ENCODE measurements at places on chromosomes 4 and X.

- DNase-seq: no peak
Observed at GRCh38 chrX:115364670-115365069, 75.2 kb downstream of the LUZP4 start.

GRCh38 chr4:152996672-152997071, 60.5 kb downstream of the FHDC1 start:
- no peak for DNase-seq

- DNase-seq: no peak
Observed at GRCh38 chr4:41432881-41433280, 105.1 kb upstream of the LIMCH1 start.

DNA sequence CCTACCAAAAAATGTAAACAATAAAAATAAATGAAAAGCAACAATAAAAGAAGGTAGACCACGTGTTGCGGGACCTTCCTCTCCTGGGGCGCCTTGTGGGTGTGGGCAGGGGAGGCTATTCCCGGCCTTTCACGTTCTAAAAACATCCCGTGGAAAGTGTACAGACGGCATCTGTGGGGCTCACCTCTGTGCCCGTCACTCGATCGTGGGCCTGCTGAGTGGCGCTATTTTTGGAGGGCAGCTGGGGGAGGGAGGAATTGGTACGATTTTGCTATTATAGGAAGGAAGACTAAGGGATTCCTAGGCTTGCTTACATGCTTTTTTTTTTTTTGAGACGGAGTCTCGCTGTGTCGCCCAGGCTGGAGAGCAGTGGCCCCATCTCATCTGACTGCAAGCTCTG, 13.6 kb upstream of the PPP2R3B start:
- no peak for DNase-seq

DNA sequence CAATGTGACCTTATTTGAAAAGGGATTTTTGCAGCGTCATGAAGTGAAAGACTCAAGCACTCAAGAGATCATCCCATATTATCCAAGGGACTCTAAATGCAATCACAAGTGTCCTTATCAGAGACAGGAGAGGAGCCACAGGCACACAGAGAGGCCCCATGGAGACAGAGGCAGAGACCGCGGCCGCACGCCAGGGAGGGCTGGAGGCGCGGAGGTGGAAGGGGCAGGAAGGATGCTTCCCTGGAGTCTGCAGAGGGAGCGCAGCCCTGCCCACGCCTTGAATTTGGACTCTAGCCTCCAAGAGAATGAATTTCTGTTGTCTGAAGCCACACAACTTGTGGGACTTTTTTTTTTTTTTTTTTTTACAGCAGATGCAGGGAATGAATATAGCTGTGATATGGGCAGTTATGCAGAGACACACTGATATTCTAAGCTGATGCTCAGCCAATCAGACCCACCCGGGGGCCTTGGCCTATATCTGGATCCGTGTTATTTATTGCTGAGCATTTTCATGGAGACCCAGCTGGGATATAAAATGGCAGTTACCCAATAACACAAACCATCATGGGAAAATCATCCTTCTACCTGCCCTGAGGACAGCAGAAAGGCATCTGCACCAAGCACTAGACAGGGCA, 244.8 kb upstream of the PSAPL1 start:
- DNase-seq: no peak

DNA sequence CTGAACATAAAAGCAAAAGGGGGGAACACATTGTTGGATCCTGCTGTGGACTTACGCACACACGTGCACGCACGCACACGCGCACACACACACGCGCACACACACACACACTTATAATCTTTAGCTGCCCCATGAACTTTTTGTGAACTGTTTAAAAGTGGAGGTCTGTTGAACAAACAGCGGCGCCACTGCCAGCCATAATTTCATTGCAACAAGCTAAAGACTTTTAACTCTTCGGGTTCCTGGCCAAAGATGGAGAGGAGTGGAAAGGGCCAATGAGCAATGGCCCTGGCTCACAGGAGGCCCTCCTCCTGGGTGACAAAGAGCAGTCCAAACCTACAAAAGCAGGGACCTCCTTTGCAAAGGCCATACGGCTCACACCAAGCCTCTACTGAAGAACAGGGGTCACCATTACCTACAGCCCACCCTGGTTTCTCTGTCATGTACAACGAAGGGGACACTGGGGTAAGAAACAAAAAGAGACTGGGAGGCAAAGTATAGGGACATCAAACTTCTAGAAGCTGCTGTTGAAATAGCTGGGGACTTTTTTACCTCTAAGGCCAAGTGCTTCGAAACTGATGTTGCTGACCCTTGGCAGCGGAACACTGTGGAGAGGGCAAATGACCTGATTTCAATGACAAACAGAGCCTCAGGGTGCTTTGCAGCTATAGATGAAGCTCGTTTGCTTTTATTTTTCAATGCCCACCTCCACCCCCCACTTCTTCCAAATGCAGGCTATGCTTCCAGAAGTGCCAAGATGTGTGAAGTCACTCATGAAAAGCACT, 16.7 kb downstream of the BCOR start:
- no peak for DNase-seq

DNA sequence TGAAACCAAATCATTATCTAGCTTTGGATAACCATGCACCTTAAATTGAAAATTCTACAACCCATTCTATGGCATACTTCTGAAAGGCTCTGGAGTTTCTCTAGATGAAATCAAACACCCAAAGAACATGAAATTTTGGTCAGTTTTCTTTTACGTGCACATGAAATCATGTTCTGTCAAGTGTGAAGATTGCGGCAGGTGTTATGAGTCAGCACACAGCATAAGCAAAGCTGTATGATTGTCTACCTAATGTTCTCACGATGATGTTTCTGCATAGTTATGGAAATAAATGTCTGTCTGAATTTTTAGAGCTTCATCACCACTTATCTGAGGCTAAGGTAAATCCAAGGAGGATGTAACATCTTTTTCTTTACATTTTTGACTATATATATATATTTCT, 495.3 kb downstream of the IL1RAPL1 start:
- no peak for DNase-seq

GRCh38 chr4:12723849-12724447, 760.2 kb downstream of the RAB28 start:
- no peak for DNase-seq

DNA sequence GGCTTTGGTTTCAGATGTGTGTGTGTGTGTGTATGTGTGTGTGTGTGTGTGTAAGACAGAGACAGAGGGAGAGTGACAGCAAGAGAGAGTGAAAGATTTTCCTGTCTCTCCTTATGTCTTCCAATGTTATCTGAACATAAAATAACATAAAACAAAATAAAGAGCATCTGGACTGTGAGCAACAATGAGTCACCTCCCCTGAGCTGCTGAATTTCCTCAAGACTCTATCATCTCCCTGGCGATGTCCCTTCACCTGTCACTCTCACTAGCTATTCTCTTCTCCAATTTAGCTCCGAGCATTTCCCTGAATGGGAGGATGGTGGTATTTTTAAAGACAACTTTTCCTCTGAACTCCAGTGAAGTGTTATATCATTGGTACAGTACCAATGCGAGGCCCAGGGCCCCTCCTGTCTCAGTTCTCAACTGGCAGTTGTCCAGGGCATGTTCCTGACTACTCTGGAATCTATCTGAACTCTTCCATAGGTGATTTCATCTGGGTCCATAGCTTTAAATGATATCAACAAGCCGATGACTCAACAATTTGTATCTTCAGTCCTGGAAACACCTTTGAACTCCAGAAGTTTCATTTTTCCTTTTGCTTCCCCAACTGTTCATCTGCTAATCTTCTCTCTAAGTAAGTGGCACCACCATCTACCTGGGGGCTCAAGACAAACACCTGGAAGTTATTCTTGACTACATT, 195.0 kb upstream of the CLNK start:
- DNase-seq: no peak

DNA sequence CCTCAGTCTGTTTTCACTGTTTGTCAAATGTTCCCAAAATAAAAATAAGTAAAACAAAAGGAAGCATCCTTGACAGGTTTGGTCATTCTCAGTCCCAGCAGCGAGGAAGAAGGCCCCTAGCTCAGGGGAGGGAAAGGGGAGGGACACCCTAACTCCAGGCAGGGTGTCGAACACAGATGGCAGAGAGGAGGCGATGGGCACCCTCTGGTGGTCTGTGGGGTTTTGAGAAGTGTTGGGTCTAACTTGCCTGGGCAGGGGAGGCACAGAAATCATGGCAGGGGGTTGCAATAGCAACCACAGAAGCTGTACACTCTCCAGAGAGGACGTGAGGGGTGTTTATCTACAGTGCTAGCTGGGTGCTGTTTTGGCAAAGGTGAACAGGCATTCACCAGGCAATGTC, 229.8 kb upstream of the SFRP2 start:
- DNase-seq: peak; percentile 8

DNA sequence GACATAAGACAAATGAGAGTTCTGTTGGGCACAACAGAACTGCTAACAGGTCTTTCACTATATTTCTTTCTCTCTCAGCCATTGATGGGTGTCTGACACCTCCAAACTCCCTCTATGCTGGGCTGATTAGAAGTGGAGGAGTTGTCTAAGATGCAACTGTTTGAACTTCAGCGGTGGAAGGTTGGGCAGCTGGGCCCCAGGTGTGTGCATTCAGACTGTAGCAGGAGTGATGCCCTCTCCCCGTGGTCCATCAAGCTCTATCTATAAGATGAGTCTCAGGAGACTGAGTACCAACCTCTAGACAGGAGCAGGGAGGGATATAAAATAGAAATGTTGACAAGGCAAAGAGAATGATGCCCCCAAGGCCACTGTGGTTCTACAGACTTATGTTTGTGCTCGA, 28.2 kb upstream of the CHRNA9 start:
- DNase-seq: no peak

- no peak for DNase-seq
Observed at GRCh38 chr4:136355970-136356369, 1176.3 kb downstream of the PCDH18 start.

DNA sequence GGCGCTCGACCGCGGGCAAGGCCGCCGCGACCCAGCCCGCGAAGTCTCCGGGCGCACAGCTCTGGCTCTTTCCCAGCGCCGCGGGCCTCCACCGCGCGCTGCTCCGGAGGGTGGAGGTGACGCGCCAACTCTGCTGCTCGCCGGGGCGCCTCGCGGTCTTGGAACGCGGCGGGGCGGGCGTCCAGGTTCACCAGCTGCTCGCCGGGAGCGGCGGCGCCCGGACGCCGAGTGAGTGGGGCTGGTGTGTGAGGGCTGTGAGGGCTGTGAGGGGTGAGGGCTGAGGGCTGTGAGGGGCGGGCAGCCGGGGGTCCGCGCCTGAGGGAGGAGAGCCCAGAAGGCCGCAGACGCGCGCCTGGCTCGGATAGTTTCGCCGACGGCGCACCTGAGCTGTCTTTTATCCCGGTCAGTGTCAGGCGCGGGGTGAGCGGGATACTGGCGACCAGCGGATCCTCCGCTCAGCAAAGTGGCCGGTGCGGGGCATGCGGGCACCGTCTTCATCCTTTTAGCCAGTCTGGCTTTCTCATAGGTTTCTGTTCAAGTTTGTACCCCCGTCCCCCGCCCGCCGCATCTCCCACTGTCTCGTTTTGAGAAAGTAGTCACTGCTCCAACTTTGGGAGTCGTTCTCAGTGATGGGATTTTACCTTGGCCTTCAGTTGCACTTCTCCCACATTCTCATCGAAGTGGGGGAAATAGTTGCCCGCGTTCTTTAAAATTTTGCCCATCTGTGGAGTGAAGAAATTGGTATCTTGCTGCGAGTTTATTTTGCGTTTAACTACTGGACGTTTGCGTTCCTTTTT, 586 bp downstream of the HERC5 start:
- peak; percentile 24 for DNase-seq

- no peak for DNase-seq
Observed at GRCh38 chrX:154419688-154420401, 8.5 kb downstream of the TAFAZZIN start.

GRCh38 chrX:13750204-13750603, 15.7 kb downstream of the OFD1 start:
- no peak for DNase-seq

DNA sequence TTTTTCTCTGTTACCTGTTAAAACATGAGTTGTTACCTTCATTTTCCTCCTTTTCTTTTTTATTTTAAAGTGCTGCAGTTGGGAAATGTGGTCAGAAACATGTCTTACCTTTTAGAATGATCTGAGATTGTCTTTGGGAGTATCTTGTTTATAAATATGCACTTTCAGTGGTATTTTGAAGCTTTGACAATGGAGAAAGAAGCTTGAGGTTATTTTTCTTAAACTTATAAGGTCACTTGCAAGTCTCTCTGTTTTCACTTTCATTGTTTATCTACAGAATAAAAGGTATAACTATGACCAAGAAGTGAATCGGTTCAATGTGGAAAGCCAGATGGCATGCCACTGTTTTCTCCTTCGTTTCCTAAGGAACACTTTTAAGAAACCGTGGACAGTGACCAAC, 167.5 kb upstream of the SLC7A11 start:
- no peak for DNase-seq

DNA sequence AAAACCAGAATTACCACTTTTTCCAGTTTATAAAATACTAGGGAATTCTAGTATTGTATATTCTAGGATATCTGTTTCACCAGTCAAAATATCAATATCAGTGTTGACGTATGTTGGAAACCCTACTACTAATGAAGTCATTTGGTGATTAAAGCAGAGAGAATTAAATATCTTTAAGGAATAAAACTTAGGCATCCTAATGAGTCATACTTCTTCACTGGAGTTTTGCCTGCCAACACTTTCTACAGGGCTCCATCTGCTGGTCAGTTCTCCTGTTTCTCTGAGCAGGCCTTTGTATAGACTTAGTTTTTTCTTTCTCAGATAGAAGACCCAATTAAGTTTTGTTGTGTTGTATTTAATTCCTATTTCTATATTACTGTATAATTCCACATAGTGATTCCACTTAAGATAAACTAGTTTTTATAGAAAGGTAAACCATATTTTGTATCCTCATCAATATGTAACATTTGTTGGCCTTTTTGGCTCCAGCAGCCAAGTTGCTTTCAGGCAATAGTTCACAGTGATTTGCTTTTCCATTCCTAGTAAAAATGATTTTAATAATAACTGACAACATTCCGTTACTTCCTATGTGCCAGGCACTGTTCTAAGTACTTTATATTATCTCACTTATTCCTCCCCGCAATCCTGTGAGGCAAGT, 3.5 kb downstream of the AP1AR start:
- no peak for DNase-seq

DNA sequence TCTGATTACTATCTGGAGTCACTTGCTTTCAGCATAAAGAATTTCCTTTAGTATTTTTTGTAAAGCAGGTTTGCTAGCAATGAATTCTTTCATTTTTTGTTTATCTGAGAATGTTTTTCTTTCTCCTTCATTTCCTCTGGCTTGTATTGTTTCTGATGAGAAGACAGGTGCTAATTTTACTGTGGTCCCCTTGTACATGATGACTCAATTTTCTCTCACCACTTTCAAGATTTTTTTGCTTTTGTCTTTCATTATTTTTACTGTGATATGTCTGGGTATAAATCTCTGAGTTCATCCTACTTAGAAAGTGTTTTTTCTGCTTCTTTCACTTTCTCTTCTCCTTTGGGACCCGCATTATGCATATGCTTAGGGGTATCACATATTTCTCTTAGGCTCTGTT, 62.6 kb downstream of the PKD2 start:
- no peak for DNase-seq

DNA sequence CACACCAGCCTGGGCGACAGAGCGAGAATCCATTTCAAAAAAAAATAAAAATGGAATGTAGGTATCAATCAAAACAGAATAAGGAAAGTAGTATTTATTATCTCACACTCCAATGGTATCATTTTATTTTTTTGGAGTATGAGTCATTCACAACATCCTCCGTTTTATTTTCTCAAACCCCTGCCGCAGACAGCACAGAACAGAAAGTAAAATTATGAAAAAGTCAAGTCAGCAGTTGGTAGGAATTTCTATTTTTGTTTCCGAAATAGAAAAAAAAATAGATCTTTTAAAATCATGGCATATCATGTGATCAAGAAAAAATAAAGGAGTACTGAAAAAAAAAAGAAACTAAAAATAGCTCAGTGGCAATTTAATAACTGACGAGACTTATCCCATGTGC, 490.7 kb upstream of the TENM3 start:
- DNase-seq: no peak

GRCh38 chr4:172982151-172982590, 186.4 kb upstream of the GALNT7 start:
- no peak for DNase-seq
